Brain (organoid and tissue), 16 donors: ENCODE measurements at places on chromosomes 2 and 18. TPM values are rescaled to one million over a fixed set of nuclear protein-coding genes. Genes with fewer than 3 reads are reported as not detected.

- no peak for DNase-seq
Observed at GRCh38 chr2:167924556-167924955, 322.8 kb downstream of the STK39 start.

DNA sequence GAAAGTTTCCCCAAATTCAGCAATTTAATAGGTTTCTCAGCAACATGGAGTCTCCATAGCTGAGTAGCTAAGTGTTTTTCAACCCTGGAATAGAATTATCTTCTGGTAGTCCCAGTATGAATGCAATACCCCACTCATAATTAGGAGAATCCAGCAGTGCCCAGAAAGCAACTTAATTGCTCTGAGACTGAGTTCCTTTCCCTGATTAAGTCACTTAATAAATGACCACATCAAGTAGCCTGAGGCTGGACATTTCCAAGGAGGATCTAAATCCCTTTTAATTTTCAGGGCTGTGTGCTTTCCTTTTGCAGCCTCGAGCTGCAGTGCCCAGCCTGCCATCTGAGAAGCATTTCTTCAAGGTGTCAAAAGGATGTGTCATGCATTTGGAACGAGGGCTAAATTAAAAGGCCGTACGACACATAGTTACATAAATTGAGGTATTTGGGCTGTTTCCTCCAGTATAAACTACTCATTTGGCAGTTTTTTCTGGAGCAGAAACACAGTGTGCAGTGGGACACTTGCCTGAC, 17.7 kb upstream of the SIX2 start:
- peak; percentile 72 for DNase-seq

The SERPINB4 gene
- not detected for polyA plus RNA-seq

GRCh38 chr2:157789256-157789655, 86.9 kb downstream of the ACVR1 start:
- no peak for DNase-seq

DNA sequence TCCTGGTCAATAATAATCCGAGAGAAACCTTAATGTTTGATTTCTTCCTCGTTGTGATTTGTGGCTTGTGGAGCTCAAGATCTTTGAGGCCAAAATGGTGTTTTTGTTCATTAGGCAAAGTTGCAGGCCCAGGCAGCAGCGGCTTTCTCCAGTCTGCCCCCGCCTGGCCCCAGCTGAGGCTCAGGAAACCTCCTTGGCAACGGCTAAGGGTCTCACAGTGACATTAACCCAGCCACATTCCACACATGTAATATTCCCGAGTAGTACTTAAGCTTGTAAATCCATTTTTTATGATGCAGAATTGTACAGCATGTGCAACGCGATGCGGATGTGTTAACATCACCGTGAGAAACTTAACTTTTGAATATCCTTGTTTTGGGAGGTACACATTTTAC, 200.1 kb downstream of the BCL11A start:
- DNase-seq, result peak; percentile 34

- DNase-seq, result no peak
Observed at GRCh38 chr2:42787424-42787787, 5.0 kb downstream of the HAAO start.

The KCNK3 gene
- 6.8 TPM for polyA plus RNA-seq

DNA sequence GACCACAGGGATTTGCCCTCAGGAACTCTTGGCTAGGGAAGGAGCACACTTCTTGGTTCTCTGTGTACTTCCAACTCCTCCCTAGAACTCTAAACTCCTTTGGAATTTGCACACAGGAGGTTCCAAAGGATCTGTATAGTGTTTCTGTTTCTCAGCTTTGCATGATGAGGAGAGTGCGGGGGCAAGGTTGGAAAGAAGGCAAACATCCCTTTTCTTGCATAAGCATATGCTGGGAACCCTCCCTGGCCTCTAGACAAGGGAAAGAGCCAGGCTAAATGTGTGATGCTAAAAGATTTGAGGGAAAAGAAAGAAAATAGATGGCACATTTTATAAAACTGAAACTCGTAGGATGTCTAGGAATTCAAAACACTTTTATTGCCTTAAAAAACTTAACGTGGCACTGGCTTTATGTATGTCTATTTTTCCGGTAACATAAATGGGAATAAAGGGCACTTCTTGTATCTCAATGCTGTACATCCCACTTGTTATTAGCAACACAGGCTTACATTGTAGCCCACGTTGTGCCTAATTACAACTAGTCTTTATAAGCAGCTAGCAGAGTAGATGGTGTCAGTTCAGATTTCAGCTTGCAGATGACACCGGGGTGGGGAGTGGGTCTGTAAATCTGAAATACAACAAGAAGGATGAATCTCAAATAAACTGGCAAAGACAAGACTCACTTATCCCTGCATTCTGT, 165.8 kb downstream of the GPD2 start:
- DNase-seq, result no peak

DNA sequence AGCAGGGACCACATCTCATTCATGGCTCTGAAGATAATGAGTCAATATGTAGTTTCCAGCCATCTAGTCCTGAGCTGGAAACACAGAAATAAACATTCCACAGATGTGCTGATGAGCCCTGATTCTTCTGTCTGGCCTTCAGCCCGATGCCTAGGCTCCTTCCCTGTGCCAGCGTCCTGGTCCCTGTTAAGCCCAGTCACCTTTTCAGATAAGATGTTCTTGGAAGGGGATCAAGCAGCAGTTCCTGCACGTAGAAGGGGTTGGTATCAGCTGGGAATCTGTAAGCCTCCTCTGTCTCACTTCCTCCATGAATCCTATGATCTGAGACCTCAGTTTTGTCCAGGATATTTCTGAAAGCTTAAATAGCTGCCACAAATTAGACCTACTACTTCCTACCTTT, 149.3 kb downstream of the TTC32 start:
- DNase-seq, result no peak

The CDK15 gene
- polyA plus RNA-seq, result not detected
